ENCODE measurements at places on chromosomes 2 and 18.

DNA sequence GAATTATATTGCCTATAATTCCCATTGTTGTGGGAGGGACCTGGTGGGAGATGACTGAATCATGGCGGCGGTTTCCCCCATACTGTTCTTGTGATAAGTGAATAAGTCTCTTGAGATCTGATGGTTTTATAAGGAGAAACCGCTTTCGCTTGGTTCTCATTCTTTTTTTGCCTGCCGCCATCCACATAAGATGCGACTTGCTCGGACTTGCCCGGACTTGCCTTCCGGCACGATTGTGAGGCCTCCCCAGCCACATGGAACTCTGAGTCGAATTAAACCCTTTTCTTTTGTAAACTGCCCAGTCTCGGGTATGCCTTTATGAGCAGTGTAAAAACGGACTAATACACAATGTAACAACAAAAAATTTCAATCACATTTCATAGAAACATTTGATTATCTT lies 115.8 kb downstream of the C2orf74 start:
- peak; percentile 41 for DNase-seq

- no peak for DNase-seq
These were observed 17.5 kb downstream of the KIDINS220 start for GRCh38 chr2:8819948-8820347.

GRCh38 chr2:83051538-83052170 lies 1407.4 kb downstream of the SUCLG1 start:
- DNase-seq = no peak

DNA sequence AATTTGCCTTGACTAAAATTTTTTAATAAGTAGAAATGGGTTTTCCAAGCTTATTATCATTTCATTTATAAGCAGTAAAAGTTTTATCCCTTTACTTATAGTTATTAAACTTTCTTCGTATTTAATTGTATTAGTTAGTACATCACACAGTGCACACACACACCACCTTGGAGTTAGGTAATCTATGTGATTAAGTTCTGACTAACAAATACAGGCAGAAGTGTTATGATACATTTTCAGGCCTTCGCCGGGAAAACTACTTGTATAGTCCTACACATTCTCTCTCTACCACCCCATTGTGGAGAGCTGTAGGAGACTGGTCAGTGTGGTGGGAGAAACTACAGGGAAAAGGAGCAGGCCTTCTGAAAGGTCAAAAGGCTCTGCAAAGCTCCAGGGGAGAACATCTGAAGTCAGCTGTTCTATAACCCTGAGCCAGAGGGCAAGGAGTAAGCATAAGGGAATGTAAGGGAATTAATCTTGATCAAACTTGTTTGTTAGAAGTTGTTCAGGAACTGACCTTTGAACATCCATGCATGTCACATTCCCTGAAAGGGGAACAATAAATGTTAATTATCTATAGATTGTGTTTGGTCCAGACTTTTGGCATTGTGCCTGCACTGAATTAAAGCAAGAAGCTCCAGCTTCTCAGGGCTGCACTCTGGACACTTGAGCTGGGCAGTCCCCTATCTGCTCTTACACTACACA lies 231.7 kb downstream of the FSIP2 start:
- DNase-seq = no peak

DNA sequence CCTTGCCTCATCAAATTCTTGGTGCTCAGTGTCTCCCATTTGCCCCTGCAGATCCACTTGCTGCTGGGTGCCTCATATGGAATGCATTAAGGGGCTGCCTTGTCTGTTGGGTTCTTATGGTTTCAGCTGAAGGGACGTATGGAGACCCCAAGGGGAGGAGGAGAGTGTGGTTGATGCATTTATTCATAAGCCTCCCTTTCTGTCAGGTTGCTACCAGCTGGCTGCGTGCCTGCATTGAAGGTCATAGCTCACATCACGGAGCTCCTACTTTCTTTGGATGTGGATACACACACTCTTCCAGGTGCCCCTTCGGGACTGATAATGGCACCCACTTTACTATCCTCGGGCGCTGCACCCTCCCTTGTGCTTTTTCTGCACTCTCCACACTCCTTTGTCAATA lies 377.9 kb downstream of the SLC4A3 start:
- DNase-seq = no peak

DNA sequence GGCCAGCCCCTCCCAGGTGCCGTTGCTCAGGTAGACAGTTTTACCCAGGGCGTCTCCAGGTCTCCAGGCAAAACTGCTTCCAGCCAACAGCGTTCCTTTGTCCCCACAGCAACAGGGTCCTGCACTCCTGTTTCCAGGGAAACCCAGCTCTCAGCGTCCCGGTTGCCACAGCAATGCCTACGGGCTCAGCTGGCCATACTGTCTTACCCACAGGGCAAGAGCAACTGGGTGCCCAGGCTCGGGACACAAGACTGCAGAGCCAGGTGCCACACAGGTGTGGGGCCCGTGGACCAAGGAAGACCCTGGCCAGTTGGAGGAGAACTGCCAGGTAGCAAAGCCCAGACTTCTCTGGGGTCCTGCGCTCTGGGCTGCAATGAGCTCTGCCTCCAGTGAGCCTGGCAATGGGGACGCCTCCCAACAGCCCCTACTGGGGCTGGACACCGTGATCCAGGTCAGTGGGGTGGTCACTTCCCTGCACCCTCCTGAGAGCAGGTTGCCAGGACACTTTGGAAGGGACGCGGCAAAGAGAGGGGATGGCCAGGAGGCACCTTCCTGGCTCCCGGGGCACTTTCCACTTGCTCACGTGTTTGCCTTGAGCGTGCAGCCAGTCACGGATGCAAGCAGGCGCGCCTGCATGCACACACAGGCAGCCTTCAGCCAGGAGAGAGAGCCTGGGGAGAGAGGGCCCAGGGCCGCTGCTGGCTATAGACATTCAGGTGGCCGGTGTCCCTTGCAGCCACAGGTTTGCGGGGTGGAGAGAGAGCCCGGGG lies at the start of gene CROCC2:
Gene CROCC2 (plus strand): TSS at position 196 of the 770 bp plus-strand sequence. CDS start 178 bp downstream, at position 374.
- DNase-seq = no peak

Data from H9 (cell line).